ENCODE measurements at places on chromosomes 11 and 22. TPM values are rescaled to one million over a fixed set of nuclear protein-coding genes. Genes with fewer than 3 reads are reported as not detected.

DGAT2 gene
- 1.9 TPM for total RNA-seq

MS4A6E gene
- not detected for total RNA-seq

NEFH gene
- total RNA-seq: 8.7 TPM

MICAL2 gene
- total RNA-seq: 59.7 TPM

ASCC2 gene
- total RNA-seq: 73.5 TPM

LIN7C gene
- 29.1 TPM for total RNA-seq

OR5A1 gene
- not detected for total RNA-seq

BRSK2 gene
- total RNA-seq: 0.97 TPM

CCDC81 gene
- total RNA-seq: 0.42 TPM

OR56A1 gene
- total RNA-seq: not detected

INS gene
- not detected for total RNA-seq

DNA sequence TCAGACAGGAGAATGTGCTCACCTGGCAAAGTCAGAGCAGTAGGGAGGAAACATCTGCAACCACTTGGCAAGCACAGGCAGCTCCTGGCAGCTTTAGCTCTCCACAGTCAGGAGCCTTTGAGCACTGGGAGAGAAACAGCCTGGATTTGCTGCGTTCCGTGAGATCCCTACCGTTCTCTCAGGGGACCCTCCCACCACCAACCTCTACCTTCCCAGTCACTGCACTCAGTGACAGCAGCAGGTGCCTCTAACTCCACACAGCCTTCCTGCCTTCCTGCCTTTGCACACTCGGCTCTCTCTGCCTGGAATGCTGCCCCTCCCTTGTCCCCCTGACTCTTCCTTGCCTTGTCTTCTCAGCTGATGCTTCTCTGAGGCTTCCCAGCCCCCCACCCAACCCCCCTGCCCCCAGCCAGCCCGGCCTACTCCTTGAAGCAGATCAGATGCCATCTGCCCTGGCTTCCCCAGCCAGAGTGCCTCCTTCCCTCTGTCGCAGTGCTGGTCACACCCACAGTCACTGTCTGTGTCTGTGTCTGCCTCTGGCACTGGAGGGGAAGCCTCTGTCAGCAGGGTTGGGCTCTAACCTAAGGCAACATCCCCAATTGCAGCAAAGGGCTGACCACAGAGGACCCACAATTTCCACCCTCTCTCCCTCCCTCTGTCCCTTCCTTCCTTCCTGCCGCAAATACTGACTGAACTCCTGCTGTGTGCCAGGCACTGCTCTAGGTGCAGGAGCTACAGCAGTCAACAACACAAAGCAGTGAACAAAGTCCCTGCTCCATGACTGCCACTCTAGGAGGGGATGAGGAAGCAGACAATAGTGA lies 14.9 kb upstream of the TSKU start:
- DNase-seq: peak; percentile 25

DNA sequence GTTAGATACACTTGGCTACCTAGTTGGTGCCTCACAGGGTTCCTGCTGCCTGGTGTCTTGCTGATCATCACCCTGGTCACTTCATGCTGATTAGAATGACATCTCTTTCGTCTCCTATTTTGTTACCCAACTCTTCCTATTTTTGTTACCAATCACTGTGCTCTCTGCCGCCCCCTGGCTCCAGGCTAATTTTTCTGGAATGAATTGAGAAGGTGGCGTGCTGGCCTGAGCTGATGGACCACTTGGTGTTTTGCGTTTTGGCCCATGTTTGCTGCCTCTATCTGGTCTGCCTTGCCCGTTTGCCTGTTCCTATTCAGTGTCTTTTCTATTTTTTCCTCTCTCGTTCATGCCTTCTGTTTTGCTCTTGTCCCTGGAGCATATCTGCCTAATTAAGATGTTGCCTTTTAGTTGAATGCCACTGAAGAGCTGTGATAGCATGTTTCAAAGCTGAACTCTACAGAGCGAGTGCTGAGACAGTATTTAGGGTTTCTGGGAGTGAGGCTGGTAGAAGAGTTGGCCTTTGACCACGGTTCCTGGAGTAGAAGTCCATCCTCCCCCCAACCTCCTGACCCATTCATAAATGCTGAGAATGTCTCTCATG lies 5.9 kb upstream of the ATF4 start:
- DNase-seq: no peak

DNA sequence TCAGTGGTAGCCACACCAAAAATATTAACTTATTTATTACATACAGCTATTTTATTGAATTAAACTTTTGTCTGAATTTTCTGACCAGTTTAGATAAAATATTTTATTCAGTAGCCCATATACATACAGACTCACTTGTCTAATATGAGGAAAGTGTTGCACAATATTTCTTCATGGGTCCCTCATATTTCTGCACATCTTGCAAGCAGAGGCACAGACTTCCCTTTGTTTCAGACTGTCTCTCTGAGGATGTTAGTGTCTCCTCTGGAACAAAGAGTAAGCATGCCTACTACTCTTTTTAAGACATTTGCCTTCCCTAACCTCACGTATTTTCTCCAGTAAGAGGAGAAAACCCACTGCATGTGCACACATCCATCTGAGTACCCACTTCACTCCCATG lies 81.2 kb downstream of the OR5AK2 start:
- DNase-seq: no peak

DNA sequence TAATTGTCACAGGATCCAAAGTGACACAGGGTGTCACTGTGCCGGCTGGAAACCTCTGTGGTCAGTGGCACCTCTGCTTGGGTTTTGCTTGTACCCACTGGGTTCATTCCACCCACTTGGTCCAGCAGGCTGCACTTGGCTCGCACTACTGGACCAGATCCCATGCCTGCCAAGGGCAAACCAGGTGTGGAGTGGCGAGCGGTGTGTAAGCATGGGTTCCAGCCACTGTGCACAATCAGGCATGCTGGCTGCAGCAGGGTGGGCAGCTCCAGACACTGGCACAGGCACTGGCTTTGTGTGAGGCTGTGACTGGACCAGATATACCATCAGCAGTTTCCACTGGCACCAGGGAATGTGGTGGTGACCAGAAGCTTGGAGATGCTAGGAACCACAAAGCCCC lies 261.4 kb downstream of the KCNA4 start:
- DNase-seq: no peak

GRCh38 chr11:59918480-59918879 lies 19.8 kb upstream of the OOSP1 start:
- DNase-seq: no peak

DNA sequence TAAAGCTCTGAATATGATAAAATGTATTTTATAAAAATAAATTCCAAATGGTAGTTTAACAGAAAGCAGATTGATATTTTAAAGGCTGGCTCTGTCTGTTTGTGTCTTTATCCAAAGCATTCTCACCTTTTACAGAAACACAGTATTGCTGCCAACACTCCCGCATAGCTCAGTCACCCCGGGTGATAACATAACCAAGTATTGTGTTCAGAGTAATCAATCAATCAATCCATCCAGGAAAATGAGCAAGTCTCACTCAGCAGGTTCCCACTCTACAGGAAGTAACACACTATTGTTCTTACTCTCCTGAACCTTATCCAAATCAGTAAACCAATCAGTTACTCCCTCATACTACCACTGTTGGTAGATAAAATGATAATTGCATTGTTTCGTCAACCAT lies 203.4 kb downstream of the LRRC4C start:
- DNase-seq: no peak

GRCh38 chr11:28704801-28705200 lies 596.6 kb downstream of the METTL15 start:
- no peak for DNase-seq

- DNase-seq: no peak
These were observed 1.5 kb downstream of the AMPD3 start for GRCh38 chr11:10456519-10456918.

- no peak for DNase-seq
These were observed 72.8 kb upstream of the MYOD1 start for GRCh38 chr11:17646451-17647145.

GRCh38 chr22:30054764-30055069 lies 25.5 kb upstream of the HORMAD2 start:
- DNase-seq: no peak

DNA sequence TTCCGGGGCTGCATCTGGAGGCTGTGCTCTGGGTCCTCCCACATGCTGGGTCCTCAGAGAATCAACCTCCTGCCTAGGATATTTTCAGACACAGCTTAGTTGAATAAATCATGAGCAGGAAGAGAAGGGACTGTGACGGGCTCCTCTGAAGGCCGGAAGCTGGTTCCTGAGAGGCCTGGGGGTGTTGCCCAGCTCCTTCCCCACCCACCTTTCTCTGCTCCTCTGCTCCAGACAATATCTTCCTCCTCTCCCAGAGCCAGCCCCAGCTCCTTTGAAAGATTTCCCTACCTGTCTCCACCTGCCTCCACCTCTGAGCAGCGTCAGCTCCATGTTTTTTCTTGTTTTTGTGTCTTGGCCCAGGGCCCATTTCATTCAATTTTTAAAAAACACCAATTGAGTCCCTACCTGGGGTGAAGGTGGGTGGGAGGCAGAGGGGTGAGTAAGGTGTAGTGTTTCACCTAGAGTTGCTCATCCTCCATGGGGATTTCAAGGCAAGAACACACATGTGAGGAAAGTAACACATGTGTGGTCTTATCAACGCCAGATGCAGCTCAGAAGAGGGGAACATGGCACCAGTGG lies 24.8 kb upstream of the THY1 start:
- no peak for DNase-seq

GRCh38 chr11:36620246-36620645 lies 22.2 kb upstream of the RAG2 start:
- no peak for DNase-seq

DNA sequence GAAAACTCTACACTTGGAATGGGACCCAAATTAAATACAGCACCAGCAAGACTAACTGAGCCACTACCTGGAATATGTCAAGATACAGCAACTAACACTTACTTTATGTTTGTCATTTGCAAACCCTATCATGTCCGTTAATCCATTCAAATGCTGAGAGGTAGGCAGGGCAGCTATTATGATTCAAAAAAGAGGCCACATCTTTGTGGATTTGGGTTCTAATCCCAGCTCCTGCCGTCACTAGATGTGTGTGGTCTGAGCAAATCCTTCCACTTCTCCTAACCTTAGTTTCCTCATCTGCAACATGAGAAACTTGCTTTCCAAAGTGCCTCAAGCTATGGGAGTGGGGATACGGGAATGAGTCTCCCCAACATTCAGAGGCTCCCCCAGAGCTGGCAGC lies 24.2 kb downstream of the FLI1 start:
- no peak for DNase-seq

GRCh38 chr11:19537803-19538453 lies 174.7 kb upstream of the NAV2 start:
- no peak for DNase-seq

GRCh38 chr11:92332986-92333385 lies 108.4 kb downstream of the FAT3 start:
- no peak for DNase-seq

GRCh38 chr11:95108671-95109551 lies 19.3 kb downstream of the ENDOD1 start:
- DNase-seq: no peak

DNA sequence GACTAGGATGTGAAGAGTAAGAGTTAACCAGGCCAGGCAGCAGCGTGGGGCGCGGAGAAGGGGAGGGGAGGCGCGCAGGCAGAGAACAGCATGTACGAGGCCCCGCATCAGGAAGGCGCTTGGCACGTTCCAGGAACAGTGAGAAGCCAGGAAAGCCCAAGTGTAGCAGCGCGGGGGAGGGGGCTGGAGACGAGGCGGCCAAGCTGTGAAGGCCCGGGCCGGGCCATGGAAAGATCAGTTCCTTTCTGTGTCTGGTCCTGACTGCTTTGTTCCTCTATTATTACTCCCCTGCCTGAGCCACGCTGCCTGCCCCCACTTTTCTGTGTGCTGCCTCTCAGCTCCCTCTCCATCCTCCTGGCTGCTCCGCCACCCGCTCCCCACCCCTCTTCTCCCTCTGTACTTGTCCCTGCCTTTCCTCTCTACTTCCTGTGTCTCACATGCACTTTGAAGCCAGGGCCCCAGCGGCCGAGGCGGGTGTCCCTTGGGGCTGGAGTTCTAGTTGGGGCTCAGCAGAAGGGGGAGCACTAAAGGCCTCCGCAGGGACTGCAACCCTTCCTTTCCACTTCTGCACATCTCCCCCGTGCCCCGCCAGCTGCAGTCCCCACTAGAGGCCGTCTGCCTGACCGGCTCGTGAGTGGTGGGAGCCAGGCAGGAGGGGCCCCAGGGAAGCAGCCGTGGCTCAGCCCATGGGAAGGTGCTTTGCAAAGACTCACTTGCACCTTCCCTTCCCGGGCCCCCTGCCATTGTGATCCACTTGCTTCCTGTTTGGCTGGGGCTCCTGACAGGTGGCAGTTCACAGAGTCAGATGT lies 63.7 kb downstream of the PRDM11 start:
- no peak for DNase-seq

GRCh38 chr11:128291835-128292234 lies 295.5 kb downstream of the ETS1 start:
- peak; percentile 58 for DNase-seq

DNA sequence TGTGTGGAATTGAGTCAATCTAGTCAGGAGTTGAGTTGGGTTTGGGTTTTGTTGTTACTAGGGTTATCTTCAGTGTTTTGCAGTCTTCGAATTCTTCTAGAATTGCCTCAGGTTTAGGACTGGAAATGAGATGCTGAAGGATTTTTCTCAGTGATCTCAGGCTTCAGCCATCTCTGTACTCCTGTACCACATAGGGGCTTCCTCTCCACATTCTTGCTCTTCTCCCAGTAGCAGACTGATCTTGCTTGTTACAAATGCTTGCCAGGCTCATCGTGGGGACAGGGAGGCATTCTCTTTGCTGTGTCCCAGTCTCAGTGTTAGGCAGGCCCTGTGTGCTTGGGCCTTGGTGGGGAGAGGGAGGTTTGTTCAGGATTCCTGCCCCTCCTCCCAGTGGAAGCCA lies 96.1 kb downstream of the LRRC32 start:
- no peak for DNase-seq

GRCh38 chr11:78166855-78167469 lies 21.5 kb downstream of the KCTD21 start:
- DNase-seq: no peak

DNA sequence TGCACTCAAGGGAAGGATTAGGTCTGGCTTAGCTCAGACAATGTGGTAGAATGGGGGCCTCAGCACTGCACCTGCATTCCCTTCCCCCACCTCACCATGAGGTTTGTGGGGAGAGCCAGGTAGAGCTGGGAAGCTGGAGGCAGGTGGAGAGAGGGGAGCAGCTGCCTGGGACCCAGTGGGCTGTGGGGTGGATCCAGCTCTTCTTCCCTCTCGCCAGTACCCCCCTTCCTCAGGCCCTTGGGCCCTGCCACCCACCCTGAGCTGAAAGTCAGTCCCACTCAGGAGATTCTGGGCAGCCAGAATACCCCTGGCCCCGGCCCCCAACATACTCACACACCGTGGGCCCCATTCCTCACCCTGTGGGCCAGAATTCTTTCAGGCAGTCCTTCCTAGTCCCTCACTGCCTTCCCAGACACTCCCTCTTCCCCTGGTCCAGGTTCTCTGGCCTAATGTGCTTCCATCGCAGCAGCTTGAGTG lies 3.1 kb upstream of the POLD4 start:
- DNase-seq: no peak

DNA sequence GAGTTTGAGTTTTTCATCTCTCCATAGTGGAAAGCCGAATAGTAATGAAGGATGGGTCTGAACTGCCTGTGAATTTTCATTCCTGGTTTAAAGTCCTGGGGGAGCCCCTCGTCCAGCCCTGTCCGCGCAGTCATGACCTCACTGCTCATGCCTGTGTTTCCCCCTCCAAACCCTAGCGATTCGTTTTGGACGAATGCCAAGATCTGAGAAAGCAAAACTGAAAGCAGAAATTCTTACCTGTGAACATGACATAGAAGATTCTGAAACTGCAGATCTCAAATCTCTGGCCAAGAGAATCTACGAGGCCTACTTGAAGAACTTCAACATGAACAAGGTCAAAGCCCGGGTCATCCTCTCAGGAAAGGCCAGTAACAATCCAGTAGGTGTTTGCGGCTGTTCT lies 30.5 kb downstream of the CDPF1 start:
- no peak for DNase-seq
